ENCODE measurements at places on chromosomes 3 and 15.

DNA sequence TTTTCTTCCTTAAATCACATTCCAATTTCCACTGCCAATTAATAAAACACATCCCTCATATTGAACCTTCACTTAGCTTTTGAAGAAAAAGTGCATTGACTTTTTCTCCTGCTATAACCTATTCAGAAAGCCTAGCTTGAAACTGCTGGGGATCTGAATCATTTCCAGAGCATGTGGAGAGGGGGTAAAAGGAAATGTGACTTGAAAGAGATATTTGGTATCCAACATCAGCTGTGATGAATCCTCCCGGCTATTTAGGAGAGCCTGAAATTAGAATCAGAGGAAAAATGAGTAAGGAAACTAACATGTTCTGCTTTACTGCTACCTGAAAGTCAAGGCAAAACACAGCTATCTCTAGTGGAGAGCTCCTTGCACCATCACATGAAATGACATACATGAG lies 2.6 kb upstream of the GNB5 start:
- no peak for DNase-seq

DNA sequence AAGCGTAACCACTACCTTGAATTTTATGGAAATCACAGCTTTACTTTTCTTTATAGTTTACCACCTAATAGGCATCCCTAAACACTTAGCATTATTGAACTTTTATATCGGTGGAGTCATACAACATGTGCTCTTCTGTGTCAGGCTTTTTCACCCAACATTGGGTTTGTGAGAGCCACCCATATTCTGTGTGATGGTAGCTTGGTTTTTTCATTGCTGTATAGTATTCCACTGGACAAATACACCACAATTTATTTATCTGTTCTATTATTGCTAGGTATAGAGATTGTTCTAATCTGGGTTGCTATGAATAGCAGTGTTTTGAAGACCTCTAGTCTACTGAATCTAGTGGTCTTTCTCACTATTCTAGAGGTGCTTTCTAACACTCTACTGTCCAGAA lies 31.6 kb upstream of the ATP1B3 start:
- no peak for DNase-seq

GRCh38 chr3:12478326-12478725 lies 6.0 kb upstream of the TSEN2 start:
- DNase-seq = no peak

- DNase-seq = no peak
Measured at GRCh38 chr15:88487796-88488523, 20.5 kb downstream of the MRPS11 start.

DNA sequence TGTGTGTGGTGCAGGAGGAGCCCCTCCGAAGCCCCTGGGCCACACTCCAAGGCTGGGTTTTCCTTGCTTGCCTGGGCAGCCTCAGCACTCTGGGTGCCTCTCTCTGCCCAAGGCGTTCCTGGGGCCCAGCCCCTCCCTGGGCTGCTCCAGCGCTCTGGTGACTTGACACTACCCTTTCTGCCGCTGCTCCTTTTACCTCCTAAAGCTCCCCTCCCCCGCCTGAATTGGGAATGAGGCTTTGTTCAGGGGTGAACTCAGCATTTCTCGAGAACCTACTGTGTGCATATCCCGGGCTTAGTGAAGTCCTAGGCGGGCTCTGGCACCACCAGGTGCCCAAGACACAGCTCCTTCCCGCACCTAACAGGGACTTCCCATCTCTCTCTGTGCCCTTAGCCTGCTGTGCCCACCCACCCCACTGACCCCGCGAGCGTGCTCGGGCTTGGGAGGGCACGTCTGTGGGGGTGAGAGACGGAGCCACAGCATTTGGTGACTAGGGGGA lies 1.2 kb upstream of the BAHD1 start:
- no peak for DNase-seq

DNA sequence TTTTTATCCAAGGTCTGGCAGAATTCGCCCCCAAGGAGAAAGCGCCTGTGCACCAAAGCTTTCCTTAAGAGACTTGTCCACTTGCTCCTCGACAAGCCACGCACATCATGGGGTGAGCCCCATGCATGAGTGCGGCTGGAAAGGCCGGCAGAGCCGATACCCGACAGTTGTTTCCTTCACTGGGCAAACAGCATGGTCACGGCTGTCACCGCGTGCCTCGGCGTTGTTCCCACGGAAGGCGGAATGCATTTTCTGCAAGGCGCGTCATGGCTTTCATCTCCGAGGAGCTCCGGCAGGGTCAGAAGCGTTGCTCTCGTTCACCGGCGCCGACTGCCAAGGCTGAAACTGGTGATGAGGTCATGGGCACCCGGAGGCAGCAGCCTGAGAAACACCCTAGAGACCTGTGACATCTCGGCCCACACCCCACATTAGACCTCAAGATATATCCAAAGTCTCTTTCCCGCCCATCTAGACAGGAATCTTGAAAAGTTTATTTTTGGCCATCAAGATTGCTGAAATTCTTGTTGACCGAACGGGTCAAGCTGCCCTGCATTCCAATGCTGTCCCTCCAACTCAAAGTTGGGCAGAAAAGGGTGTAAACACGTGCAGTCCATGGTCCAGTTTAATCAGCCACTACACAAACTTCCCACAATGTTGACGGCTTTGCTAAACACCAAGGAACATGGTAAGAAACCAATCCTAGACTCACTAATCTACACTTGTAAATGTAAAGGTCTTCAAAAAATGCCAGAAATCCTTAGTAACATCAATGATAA lies 604 bp upstream of the TJP1 start:
- no peak for DNase-seq

- DNase-seq = no peak
Measured at GRCh38 chr3:120678331-120678947, 3.6 kb downstream of the HGD start.

- DNase-seq = no peak
Measured at GRCh38 chr3:45777111-45777745, 19.1 kb downstream of the SLC6A20 start.

DNA sequence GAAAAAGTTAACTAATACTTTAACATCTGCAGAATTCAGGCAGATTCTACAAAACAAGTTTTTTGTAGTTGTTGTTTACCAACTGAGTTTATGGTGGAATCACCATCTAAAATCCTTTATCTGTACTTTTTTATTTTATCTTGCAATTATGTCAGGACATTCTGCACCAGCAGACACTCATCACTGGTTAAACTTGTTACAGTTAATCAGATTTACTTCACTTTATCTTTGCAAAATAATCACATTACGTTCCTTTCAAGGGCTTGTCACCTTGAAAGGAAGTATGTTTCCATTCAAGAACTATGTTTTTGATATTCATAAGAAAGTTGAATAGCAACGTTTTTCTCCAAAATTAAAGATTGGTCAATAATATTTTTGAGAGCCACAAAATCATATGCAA lies 796.6 kb upstream of the ROBO1 start:
- no peak for DNase-seq

GRCh38 chr15:100901702-100902435 lies 17.3 kb upstream of the LRRK1 start:
- no peak for DNase-seq

DNA sequence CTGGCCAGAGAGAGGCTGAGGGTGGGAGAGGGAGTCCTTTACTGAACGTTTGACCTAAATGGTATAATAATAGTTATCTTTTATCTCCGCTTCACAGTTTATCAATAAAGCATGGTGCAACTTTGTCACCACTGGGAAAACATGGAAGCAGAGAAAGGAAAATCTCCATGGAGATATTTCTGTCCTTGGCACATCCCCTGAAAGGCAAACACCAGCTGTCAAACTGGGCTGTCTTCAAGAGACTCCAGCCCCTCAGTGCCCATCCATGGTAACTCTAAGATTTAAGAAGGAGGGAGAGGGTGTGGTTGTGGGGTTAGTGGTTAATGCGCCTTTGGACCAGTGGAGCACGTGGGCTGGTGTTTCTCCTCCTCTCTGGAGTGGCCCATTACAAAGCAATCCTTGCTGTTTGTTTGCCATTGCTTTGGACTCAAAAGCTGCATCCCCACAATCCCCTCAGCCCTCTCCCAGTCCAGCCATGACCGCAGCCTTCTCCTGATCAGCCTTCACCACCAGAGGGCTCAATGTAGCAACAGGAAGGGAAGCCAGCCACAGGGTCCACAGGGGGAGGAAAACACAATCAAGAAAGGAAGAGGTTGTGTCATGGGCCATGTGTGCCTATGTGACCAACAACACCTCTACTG lies 38.2 kb upstream of the FAM174B start:
- DNase-seq = no peak

- no peak for DNase-seq
Measured at GRCh38 chr3:14796403-14797077, 22.2 kb upstream of the FGD5 start.

- no peak for DNase-seq
Measured at GRCh38 chr3:135641761-135642160, 323.8 kb upstream of the PPP2R3A start.

GRCh38 chr15:32707436-32707835 lies 10.4 kb upstream of the GREM1 start:
- DNase-seq = no peak

GRCh38 chr3:42752961-42753360 lies 20.1 kb downstream of the CCDC13 start:
- DNase-seq = no peak

DNA sequence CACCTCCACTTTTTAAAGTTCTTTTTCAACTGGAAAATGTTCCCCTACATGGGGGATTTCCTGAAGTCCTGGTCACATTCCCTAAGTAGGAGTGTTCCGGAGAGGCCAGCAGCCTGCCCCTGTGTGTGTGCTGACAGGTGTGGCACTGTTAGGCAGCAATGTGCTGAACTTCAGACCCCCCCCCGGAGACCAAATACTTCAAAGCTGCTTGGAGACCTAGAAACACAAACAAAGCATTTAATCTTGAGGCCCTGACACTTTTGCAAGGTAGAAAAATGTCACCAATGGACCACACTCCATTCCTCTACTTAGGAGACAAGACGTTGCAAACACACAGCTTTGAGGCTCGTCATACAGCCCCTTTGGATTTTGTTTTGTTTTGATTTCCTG lies 259.6 kb upstream of the CTNNB1 start:
- DNase-seq = no peak

GRCh38 chr3:128415200-128415772 lies 51.4 kb downstream of the DNAJB8 start:
- no peak for DNase-seq

DNA sequence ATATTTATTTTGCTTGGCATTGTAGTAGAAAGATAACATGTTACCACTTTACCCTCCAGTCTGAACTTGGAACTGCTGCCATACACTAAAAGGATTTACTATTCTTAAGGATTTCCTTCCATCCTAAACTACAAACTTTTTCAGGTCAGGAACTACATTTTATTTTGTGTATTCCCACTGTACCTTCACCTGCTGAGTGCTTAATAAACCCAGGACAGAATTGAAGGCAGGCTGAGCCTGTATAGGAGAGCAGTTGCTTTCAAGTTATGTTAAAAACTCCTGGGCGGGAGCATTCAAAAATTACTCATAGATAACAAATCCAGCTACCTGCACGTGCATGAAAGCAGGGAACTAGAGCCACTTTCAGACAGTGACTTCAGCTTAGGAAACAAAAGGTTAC lies 58.3 kb downstream of the CACNA1D start:
- no peak for DNase-seq

DNA sequence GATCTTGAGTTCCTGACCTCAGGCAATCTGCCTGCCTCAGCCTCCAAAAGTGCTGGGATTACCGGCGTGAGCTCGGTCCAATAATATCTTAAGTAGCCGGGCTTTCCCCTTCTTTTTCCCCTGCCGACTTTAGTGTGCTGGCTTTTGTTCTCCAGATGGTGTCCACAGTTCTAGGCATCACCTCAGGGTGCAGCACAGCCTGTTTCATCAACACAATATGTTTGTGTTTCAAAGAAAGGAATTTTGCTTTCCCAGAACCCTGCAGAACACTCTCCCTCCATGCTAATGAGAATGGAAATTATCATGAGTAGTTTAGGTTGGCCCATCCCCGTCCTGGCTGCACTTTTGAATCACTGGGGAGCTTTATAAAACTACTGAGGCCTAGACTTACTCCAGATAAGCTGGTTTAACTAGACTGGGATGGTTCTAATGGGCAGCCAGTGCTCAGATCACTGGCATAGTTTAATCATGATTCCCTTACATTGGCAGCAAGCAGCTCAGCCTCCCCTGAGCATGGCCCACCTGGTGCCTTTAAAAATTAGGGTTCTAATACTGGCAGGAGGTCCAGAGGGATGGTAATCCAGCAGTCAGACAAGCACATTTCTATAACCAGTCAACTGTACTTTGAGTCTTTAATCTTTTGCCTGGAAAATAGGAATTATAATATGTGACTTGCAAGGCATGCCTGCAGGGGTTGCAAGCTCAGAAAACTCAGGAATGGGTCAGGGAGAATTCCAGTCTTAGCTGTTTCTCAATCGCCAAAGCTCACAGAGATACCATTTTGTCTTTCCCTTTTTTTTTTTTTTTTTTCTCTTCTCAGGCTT lies 127.6 kb upstream of the RASGRP1 start:
- no peak for DNase-seq

DNA sequence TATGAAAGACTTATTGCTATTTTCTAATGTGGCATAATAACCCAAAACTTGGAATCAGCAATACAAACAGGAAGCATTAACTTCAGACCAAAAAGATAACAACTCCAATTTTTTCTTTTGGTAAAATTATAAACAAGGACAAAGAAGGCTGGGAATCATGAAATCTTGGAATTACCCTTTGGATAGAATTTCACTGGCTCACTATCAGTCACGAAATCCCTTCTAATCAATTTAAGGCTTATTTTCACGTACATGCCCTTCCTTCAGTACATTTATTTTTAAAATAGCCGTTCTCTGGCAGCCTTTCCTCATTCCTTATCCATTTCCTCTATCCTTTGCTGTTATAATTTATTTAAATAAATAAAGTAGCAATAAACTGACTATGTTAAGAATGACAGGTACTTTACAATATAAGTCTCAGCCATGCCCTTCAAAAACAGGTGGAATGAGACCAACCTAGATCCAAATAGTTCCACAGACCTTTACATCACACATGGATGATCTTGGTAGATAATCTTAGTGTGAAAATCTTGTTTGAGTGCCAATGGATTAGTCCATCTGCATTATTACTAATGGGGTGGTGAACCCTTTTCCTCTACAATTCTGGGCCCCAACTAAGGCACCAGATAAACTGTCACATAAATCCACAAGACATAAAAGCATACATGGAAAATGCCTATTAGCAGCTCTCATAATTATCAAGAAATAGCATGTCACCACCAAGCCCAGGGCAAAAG lies 38.9 kb downstream of the ABI3BP start:
- no peak for DNase-seq

DNA sequence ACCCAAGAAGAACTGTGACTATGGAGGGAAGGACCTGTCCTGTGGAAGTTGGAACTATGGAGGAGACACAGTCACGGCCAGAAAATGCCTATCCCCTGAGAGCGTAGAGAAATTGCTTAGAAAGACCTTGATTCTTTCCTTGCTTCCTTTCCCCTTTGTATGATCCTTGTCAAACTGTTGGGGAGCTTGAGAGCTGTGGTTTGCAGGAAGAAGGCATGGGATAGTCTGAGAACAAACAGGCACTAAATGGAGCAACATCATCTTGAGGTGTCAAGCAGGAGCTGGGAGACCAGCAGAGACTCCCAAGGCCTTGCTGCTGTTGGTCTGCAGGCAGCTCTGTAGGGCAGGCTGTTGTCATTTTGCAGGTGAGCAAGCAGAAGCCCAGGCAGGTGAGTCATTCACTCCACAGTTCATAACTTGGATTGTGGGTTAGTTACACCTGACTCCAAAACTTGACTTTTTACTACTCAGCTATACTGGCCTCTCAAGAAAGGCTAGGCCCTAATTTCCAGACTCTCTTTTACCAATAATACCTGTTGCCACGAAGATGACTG lies 298.9 kb downstream of the LRTM1 start:
- no peak for DNase-seq

- no peak for DNase-seq
Measured at GRCh38 chr3:176193032-176193730, 1004.1 kb downstream of the TBL1XR1 start.
